Vein endothelial cell (primary cell): ENCODE measurements at places on chromosomes 1 and 21. TPM values are rescaled to one million over a fixed set of nuclear protein-coding genes. Genes with fewer than 3 reads are reported as not detected.

Gene PLEKHA6
- total RNA-seq = 3.6 and 13.9 TPM in 2 replicates

Gene C1orf56
- total RNA-seq = 2.5 and 2.6 TPM in 2 replicates

Gene C1orf122
- 14.4 and 23.5 TPM in 2 replicates for total RNA-seq

Gene FCRL2
- total RNA-seq = not detected in 2 replicates

Gene FAM72B
- 2.8 and 3.3 TPM in 2 replicates for total RNA-seq

Gene C1orf185
- total RNA-seq = not detected in 2 replicates

Gene TMPRSS15
- total RNA-seq = not detected in 2 replicates

Gene GCSAML
- not detected in 2 replicates for total RNA-seq

Gene KCNH1
- total RNA-seq = 0.10 TPM in 1 of 2 replicates, not detected in the other

Gene GUCA2A
- total RNA-seq = not detected in 2 replicates

Gene AKR7A3
- total RNA-seq = 0.57 and 0.65 TPM in 2 replicates

Gene S100A7A
- not detected in 2 replicates for total RNA-seq

Gene C1orf87
- not detected in 2 replicates for total RNA-seq

Gene GJB3
- under 0.01 TPM in 1 of 2 replicates, not detected in the other for total RNA-seq

Gene TMEM269
- not detected in 2 replicates for total RNA-seq

Gene OR2L13
- total RNA-seq = not detected in 2 replicates

Gene CD2
- total RNA-seq = not detected in 2 replicates

Gene SEMA4A
- total RNA-seq = 0.29 and 0.65 TPM in 2 replicates

Gene XCL2
- total RNA-seq = not detected in 2 replicates

Gene SETSIP
- not detected in 2 replicates for total RNA-seq

Gene AQP10
- 0.65 TPM in 1 of 2 replicates, not detected in the other for total RNA-seq

Gene TBX19
- total RNA-seq = 0.86 and 0.98 TPM in 2 replicates

Gene GJA4
- 49.3 and 269 TPM in 2 replicates for total RNA-seq

Gene TNFRSF18
- total RNA-seq = not detected in 2 replicates

Gene THEM5
- not detected in 2 replicates for total RNA-seq

Gene NR5A2
- total RNA-seq = 3.6 and 21.3 TPM in 2 replicates

Gene GPR157
- total RNA-seq = 3.9 and 4.9 TPM in 2 replicates

Gene TIE1
- 636 and 1,011 TPM in 2 replicates for total RNA-seq

Gene RBP7
- total RNA-seq = not detected in 2 replicates
